Stimulated activated naive B cell treated with anti-CD40 and anti-IgM and Interleukin-4, amounts not matched to agents 10 μg/mL and 1 μg/mL and 100 μg/mL, for 72 hours (primary cell): ENCODE measurements at places on chromosomes 5 and 9.

GRCh38 chr5:60350794-60351193, 349.2 kb downstream of the DEPDC1B start:
- no peak for DNase-seq

DNA sequence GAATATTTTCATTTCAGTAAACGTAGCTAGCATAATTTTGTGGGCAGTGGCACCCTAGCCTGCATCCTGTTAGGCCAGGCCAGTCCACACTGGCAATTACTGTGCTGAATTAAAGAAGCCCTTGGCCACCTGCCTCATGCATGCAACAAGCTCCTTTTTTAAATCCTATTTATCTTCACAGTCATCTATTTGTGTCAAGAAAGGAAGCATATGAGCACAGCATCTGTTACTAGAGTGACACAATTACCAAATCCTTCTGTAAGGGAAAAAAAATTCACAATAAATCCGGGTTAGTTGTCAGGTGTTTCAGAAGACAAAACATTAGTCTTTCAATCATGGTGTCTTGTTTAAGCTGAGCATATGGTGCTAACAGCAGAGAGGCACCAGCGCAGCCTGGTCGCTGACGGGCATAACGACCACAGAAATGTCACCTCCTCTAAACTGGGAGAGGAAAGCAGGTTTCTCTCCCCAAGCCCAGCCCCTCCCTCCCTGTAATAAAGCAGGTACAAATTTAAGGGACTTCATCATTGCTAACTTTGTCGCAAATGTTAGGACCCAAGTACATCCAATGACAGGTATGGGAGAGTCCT, 520.6 kb downstream of the CTNND2 start:
- DNase-seq, result no peak

- no peak for DNase-seq
Observed at GRCh38 chr5:152305525-152305924, 99.6 kb downstream of the NMUR2 start.

DNA sequence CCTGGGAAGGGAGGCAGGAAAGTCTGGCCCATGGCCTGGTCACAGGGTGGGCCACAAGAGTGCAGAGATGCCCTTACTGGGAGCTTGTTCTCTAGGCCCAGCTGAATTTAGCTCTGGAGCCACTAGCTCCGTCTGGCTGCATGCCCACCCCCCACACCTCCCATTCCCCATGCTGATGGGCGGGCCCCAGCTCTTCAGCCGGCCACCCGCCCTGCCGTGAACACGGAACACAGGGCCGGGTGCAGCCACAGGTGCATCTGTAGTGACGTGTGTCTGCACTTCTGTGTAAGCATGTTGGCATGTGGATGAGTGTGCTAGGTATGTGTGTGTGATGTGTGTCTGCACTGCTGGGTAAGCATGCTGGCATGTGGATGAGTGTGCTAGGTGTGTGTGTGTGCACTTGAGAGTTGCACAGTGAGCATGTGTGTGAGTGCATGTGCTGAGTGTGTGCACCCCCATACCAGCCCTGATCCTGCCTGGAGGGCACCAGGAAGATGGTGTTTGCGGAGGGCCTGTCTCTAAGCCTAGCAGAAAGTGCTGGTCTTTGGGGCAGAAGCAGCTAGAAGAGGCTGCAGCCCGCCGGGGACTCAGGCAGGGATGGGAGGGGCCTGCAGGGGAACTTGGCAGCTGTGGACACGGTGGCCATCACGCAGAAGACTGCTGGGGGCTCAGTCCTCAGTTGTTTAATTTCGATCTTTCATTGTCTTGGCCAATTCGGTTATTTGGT, 136.4 kb downstream of the CACNA1B start:
- no peak for DNase-seq

DNA sequence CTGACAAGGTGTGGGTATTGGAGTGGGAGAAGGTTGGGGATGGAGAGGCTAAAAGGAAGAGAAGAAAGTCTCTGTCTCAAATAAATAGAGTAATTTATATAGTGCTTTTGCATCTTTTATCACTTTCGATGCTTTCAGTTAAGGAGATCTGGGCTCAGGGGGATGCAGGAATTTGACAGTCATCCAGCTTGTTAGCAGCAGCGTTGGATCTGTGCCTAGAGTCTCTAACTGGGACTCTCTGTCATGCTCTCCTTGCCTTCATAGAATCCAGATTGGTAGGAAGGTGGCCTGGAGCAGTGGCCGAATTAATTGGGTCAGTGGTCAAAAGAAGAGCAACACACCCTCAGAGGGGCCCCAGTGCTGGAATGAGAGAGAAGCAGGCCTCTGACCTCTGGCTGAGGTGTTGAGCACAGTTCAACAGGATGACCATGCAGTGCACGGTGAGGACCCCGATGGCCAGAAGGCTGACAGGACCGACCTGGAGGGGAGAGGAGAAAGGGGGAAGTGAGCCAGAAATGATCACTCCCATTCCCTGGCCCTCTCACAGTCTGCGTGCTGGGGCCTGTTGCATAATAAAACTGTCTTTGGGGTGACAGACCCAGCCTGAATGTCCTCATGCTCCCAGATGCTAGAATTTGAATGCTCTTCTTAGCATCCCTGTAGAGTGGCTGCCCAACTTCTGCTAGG, 7.6 kb downstream of the SLC36A3 start:
- DNase-seq, result no peak
